ENCODE measurements at places on chromosomes 2 and 18. TPM values are rescaled to one million over a fixed set of nuclear protein-coding genes. Genes with fewer than 3 reads are reported as not detected.

GRCh38 chr18:2442006-2442405 is 129.3 kb downstream of the METTL4 start:
- no peak overlapping the region for H3K27ac ChIP-seq
- no peaks in the 10 kb centered on the region for H3K27me3 ChIP-seq
- H3K4me3 ChIP-seq = no peak overlapping the region
- peaks cover 17% of the 10 kb centered on the region for H3K4me1 ChIP-seq

DNA sequence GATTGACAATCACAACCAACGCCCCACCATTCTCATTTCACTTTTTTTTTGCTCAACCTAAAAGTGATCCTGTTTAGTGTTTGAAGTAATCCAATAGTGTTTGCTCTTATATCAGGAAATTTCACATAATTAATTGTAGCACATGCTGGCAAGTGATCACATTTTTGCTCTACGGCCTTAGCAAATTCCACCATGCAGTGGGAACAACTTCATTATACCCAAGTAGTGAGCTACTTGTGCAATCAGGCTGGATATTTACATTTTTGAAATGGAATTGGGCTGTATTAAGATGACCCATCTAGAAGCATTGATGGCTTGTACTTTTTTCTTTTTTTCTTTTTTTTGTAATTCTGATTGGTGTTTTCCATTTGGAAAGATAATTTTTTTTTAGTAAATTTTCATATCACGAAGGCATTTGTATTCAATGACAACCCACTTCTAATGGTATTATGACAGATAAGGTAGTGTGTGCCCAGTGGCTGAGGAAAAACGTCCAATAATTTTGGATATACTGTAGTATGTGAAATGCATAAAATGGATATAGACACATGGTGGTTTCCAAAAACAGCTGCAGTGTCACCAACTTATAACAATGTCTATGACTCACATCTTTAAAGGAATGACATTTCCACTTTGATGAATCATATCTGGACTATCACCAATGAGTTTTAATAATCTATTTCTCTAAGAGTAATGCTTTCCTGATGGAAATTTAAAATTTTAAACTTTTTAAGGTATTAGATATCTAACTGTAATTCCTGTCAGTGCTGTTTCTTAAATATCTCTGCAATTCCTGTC is 130.6 kb downstream of the COL6A3 start:
- H3K27me3 ChIP-seq = peaks cover 43% of the 10 kb centered on the region
- H3K4me1 ChIP-seq = peaks cover 9% of the 10 kb centered on the region
- H3K27ac ChIP-seq = no peak overlapping the region
- no peak overlapping the region for H3K4me3 ChIP-seq

- H3K4me1 ChIP-seq = peaks cover 6% of the 10 kb centered on the region
- H3K27me3 ChIP-seq = peaks cover 41% of the 10 kb centered on the region
- no peak overlapping the region for H3K27ac ChIP-seq
- no peaks in the 10 kb centered on the region for H3K36me3 ChIP-seq
- H3K4me3 ChIP-seq = no peak overlapping the region
Measured at GRCh38 chr2:69177785-69178636, 165.0 kb downstream of the ANTXR1 start.

FAM237A gene
- total RNA-seq = not detected

- H3K27me3 ChIP-seq = no peaks in the 10 kb centered on the region
- no peak overlapping the region for H3K27ac ChIP-seq
- no peak for DNase-seq
- H3K4me1 ChIP-seq = no peaks in the 10 kb centered on the region
- peaks cover 27% of the 10 kb centered on the region for H3K36me3 ChIP-seq
- H3K4me3 ChIP-seq = no peak overlapping the region
Measured at GRCh38 chr2:23696752-23697045, 230.2 kb downstream of the ATAD2B start.

GRCh38 chr18:20988726-20989125 is 122.9 kb downstream of the ROCK1 start:
- no peaks in the 10 kb centered on the region for H3K27me3 ChIP-seq
- no peak for DNase-seq
- H3K4me3 ChIP-seq = no peak overlapping the region

DNA sequence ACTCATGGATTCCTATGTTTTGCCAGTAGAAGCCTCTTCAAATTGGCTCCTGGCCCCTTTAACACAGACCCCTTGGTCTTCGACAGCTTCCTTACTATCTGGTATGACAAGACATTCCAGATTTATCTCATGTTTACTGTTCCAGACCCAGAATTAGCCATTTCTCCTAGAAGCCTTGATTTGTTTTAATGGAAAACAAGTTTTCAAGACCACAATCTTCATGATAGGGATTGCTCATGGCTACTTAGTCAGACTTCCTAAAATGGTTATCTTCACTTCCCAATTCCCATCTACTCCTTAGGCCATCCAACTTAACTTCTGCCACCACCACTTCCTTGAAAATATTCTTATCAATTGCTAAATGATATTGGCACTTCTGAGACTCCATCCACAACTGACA is 63.2 kb downstream of the TTC32 start:
- no peak overlapping the region for H3K27ac ChIP-seq
- H3K27me3 ChIP-seq = peaks cover 72% of the 10 kb centered on the region
- H3K4me3 ChIP-seq = no peak overlapping the region
- DNase-seq = no peak
- peaks cover 8% of the 10 kb centered on the region for H3K4me1 ChIP-seq

DNA sequence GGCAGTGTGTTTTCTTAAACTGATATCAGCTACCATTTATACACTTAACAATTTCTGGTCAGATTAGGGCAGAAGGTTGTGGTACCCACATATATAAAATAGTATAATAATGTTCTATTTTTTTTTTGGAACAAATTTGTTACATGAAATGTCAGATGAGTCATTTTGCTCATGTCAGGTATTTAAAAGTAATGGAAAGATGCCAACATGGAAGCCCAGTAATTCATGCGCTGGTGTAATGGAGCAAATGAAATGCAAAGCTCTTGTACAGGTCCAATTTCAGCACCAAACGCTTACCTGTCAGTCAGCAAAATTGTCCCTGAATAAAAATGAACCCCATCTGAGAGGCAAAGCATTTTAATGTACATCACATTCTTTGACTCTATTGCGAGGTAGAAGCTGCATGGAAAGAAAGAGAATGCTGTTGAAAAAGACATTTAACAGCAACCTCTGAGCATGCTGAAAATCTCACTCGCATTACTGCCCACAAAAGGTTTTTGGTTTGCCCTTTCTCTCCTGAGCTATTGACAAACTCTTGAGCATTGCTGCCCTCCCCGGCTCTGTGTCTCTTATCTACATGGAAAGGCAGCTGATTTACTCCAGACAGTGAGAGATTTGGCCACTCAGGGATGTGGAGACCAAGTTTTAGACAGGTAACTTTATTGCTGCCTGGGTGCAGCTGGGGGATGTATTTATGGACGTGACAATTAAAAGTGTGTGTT is 217.5 kb downstream of the CAMKMT start:
- no peak for DNase-seq
- H3K27ac ChIP-seq = no peak overlapping the region
- no peaks in the 10 kb centered on the region for H3K27me3 ChIP-seq
- H3K4me3 ChIP-seq = no peak overlapping the region
- no peaks in the 10 kb centered on the region for H3K36me3 ChIP-seq
- H3K4me1 ChIP-seq = peaks cover 19% of the 10 kb centered on the region

GRCh38 chr2:73070643-73071359 is 711 bp downstream of the SFXN5 start:
- H3K27me3 ChIP-seq = no peaks in the 10 kb centered on the region
- peak overlapping the region; percentile 86 for H3K4me3 ChIP-seq
- peak; percentile 42 for DNase-seq
- peak overlapping the region; percentile 92 for H3K27ac ChIP-seq
- peaks cover 25% of the 10 kb centered on the region for H3K4me1 ChIP-seq
- peaks cover 35% of the 10 kb centered on the region for H3K36me3 ChIP-seq

GRCh38 chr2:165058476-165059265 is 103.3 kb upstream of the SLC38A11 start:
- H3K4me3 ChIP-seq = no peak overlapping the region
- peaks cover 9% of the 10 kb centered on the region for H3K4me1 ChIP-seq
- no peak overlapping the region for H3K27ac ChIP-seq
- DNase-seq = no peak

DNA sequence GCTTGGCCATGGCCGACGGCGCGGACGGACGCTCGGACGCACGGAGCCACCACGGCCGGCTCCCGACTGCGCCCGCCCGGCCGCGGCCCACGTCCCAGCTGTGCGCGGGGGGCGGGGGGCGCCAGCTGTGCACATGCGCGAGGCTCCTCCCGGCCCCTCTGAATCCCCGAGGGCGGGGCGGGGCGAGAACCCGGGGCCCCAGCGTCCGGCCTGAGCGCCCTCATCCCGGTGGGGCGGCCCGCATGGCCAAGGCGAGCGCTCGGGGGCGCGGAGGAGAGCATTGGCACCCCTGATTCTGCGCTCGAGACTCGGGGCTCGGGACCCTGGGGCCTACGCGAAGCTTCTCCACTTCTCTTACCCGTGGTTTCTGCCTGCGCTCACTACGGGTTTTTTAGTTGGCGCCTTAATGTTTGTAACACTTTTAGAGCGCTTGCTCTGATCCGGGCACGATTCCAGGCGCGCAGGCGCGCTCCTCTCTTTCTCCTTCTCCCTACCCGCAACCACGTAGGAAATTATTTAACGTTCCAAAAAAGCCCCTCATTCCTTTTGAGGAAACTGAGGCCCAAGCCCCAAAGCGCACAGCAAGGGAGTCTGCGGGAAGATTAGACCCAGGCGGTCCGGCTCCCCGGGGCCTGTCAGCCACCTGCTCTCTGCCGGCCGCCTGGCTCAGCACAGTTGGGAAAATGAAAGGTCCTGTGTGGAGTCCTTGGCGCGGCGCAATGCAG is at the start of gene PXDN:
PXDN (minus strand) TSS at position 70 of the 725 bp plus-strand sequence; CDS start at position 10, 60 bp downstream.
- no peak within 1 kb of the TSS for H3K4me3 ChIP-seq
- no peaks in the 10 kb centered on the region for H3K27me3 ChIP-seq
- peaks cover 13% of the 10 kb centered on the region for H3K36me3 ChIP-seq
- DNase-seq = no peak
- H3K4me1 ChIP-seq = no peaks in the 10 kb centered on the region
- no peak within 1 kb of the TSS for H3K27ac ChIP-seq

GRCh38 chr18:56890632-56891031 is 239.5 kb downstream of the WDR7 start:
- no peak overlapping the region for H3K4me3 ChIP-seq
- peaks cover 22% of the 10 kb centered on the region for H3K4me1 ChIP-seq
- no peaks in the 10 kb centered on the region for H3K36me3 ChIP-seq
- H3K27me3 ChIP-seq = no peaks in the 10 kb centered on the region
- no peak for DNase-seq
- H3K27ac ChIP-seq = peak overlapping the region; percentile 30

- H3K27me3 ChIP-seq = no peaks in the 10 kb centered on the region
- no peak for DNase-seq
- H3K4me3 ChIP-seq = no peak overlapping the region
Measured at GRCh38 chr2:177550264-177551200, 158.0 kb downstream of the AGPS start.

DNA sequence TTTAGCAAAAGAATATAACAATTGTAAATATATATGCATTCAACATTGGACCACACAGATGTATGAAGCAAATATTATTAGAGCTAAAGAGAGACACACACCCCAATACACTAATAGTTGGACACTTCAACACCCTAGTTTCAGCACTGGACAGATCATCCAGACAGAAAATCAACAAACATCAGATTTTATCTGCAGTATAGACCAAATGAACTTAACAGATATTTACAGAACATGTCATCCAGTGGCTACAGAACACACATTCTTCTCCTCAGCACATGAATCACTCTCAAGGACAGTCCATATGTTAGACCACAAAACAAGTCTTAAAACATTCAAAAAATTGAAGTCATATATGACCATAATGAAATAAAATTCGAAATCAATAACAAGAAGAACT is 22.1 kb upstream of the EVA1A start:
- no peak overlapping the region for H3K4me3 ChIP-seq
- H3K27ac ChIP-seq = no peak overlapping the region
- no peaks in the 10 kb centered on the region for H3K27me3 ChIP-seq

GRCh38 chr2:23561088-23561487 is 176.1 kb downstream of the KLHL29 start:
- H3K27ac ChIP-seq = no peak overlapping the region
- H3K4me3 ChIP-seq = no peak overlapping the region
- peaks cover 5% of the 10 kb centered on the region for H3K36me3 ChIP-seq
- DNase-seq = no peak

GRCh38 chr2:1609485-1610095 is 134.7 kb downstream of the PXDN start:
- no peak overlapping the region for H3K4me3 ChIP-seq
- H3K4me1 ChIP-seq = no peaks in the 10 kb centered on the region
- no peak for DNase-seq
- no peaks in the 10 kb centered on the region for H3K36me3 ChIP-seq
- peaks cover 9% of the 10 kb centered on the region for H3K27me3 ChIP-seq

DNA sequence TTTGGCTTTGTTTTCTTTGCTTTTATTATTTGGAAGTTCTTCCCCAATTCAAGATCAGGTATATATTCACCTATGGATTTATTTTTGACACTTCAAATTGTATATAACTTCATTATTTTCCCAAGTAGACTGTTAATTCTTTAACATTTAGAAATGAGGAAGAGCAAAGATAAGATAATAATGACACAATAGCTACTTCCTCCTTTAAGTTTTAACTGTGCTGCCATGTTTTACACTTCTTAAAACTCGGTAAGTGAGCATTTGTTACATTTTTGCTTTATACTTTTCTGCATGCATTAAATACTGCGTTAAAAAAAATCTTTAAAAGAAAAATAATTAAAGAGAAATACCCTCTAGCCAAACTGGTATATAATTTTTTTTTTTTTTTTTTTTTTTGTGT is 32.5 kb downstream of the SLC66A3 start:
- no peaks in the 10 kb centered on the region for H3K27me3 ChIP-seq
- no peak overlapping the region for H3K4me3 ChIP-seq
- DNase-seq = no peak
- no peak overlapping the region for H3K27ac ChIP-seq
- H3K4me1 ChIP-seq = no peaks in the 10 kb centered on the region

ACTG2 gene
- total RNA-seq = not detected

DNA sequence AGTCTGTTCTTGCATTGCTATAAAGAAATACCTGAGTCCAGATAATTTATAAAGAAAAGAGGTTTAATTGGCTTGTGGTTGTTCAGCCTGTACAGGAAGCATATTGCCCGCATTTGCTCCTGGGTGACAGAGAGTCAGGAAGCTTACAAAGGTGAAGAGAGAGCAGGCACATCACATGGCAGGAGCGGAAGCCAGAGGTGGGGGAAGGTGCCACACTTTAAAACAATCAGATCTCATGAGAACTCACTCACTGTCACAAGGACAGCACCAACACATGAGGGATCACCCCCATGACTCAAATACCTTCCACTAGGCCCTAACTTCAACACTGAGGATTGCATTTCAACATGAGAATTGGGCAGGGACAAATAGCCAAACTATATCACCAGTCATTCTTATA is 124.8 kb upstream of the COL5A2 start:
- H3K27me3 ChIP-seq = no peaks in the 10 kb centered on the region
- H3K36me3 ChIP-seq = no peaks in the 10 kb centered on the region
- no peak overlapping the region for H3K4me3 ChIP-seq
- H3K4me1 ChIP-seq = peaks cover 14% of the 10 kb centered on the region
- no peak for DNase-seq

Data from Calu3 (cell line).